ENCODE measurements at places on chromosomes 13 and 19. TPM values are rescaled to one million over a fixed set of nuclear protein-coding genes. Genes with fewer than 3 reads are reported as not detected.

ITGBL1 gene
- total RNA-seq: 37.1 TPM

- no peaks in the 10 kb centered on the region for H3K36me3 ChIP-seq
- peak; percentile 67 for DNase-seq
- 0 out of 2 replicates have a peak, but pooled peaks cover 6% of the 10 kb centered on the region for H3K4me1 ChIP-seq
- no peaks in the 10 kb centered on the region for H3K27me3 ChIP-seq
- H3K27ac ChIP-seq: no peak overlapping the region
These were observed 332.2 kb downstream of the MYO16 start for GRCh38 chr13:108961542-108962125.

GRCh38 chr19:1084024-1084868 is 10.9 kb downstream of the POLR2E start:
- H3K27me3 ChIP-seq: no peaks in the 10 kb centered on the region
- no peaks in the 10 kb centered on the region for H3K36me3 ChIP-seq
- H3K4me1 ChIP-seq: no peaks in the 10 kb centered on the region

TPGS1 gene
- 28.5 TPM for total RNA-seq

GRCh38 chr19:12777217-12778016 is 2.1 kb upstream of the HOOK2 start:
- peak overlapping the region; percentile 33 for H3K27ac ChIP-seq
- H3K27me3 ChIP-seq: no peaks in the 10 kb centered on the region
- H3K36me3 ChIP-seq: no peaks in the 10 kb centered on the region
- H3K4me1 ChIP-seq: peaks cover 36% of the 10 kb centered on the region
- H3K4me3 ChIP-seq: peak overlapping the region; percentile 68
- peak; percentile 89 for DNase-seq

DNA sequence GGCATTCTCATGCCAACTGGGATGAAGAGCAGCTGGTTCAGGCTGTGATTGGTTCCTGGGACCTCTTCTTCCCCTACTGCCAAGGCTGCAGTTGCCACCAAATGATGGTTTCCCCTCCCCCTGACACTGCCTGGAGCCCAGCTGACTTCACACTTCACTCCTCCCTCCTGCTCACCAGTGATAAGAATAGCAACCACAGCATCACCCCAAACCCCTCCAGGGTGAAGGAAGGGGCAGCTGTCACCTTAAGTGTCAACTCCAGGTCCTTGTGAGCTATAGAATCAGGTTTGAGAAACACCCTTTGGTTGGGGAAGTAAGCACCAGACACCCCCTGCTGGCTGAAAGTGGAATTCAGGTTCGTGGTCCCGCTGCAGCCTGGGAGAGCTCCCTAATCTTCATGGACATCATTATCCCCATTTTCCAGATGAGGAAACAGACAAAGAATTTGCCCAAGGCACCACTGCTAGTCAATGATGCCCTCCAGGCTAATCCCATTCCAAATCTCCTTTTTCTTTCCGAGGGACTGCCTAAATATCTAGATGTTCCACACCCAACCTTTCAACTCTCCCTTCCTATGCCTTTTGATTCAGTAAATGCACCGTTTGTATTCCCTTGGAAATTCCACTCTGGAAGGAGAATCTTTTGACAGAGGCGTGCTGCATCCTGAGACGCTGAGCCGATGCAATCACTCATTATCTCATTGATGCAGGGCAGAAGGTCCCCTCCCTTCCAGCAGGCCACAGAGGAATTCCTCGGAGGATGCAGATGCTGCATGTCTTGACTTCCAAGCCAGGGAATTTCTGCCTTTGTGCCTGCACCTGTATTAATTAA is 50.6 kb upstream of the UQCRFS1 start:
- H3K4me3 ChIP-seq: no peak overlapping the region
- H3K4me1 ChIP-seq: no peaks in the 10 kb centered on the region
- no peaks in the 10 kb centered on the region for H3K36me3 ChIP-seq
- 0 out of 2 replicates have a peak, but pooled peaks cover under 1% of the 10 kb centered on the region for H3K27me3 ChIP-seq
- peak; percentile 35 for DNase-seq

DNA sequence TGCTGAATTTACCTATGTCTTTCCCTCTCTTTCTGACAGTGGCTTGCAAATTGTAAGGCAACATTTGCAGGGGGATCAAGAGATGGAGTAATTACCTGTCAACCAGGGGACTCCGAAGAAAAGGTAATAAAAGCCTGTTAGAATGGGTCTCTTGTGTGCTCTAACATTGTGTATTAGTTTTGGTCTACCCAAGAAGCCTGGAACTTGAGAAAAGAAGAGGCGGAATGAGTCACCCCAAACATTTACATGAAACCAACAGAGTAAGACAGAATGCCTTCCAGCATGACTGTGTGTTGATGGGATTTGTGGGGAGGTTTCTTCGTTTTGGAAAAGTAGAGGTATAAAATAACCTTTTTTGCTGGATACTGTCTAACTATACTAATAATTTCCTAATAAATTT is 36.7 kb downstream of the ZAR1L start:
- no peaks in the 10 kb centered on the region for H3K36me3 ChIP-seq
- H3K27ac ChIP-seq: no peak overlapping the region
- no peaks in the 10 kb centered on the region for H3K4me1 ChIP-seq
- DNase-seq: no peak

MIDN gene
- total RNA-seq: 41.8 TPM

PRSS57 gene
- not detected for total RNA-seq

CPB2 gene
- not detected for total RNA-seq

DNA sequence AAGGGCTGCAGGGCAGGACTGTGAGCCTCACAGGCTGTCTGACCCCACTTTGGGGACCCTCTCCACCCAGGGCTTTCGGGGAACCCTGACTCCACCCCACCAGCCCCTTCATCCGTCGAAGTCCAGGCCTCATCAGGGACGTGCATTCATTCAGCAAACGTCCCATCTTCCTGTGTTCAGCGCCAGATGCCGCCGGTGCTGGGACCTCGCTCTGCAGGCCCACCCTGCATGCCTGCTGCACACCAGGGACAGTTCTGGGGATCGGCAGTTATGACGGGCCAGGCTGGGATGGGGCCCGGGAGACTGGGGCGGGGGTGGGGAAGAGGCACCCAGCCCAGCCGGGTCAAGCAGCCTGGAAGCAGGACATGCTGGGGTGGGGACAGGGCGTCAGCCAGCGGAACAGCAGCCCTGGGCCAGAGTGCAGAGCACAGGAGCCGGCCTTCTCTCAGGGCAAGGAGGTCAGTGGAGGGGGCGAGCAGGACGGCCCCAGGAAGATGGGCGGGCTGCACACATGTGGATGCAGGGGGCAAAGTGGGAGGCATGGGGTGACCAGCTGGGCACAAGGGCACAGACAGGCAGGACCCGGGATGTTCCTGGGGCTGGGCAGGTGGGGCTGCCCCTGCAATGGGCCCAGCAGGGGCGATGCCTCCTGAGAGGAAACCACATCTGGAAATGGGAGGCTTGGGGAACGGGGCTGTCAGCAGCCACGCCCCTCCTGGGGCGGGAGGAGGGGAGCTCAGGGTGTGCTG is 5.1 kb downstream of the GAMT start:
- H3K4me3 ChIP-seq: no peak overlapping the region
- no peak for DNase-seq
- H3K27me3 ChIP-seq: no peaks in the 10 kb centered on the region
- no peaks in the 10 kb centered on the region for H3K36me3 ChIP-seq
- no peaks in the 10 kb centered on the region for H3K4me1 ChIP-seq

GRCh38 chr13:97743938-97744337 is 209.5 kb upstream of the IPO5 start:
- no peak overlapping the region for H3K27ac ChIP-seq
- H3K36me3 ChIP-seq: no peaks in the 10 kb centered on the region
- DNase-seq: no peak
- no peaks in the 10 kb centered on the region for H3K4me1 ChIP-seq
- no peak overlapping the region for H3K4me3 ChIP-seq

AMER2 gene
- total RNA-seq: not detected

GRCh38 chr13:100438059-100438788 is 150.4 kb downstream of the GGACT start:
- H3K27ac ChIP-seq: no peak overlapping the region
- H3K27me3 ChIP-seq: no peaks in the 10 kb centered on the region
- H3K36me3 ChIP-seq: no peaks in the 10 kb centered on the region
- H3K4me3 ChIP-seq: no peak overlapping the region
- no peak for DNase-seq
- H3K4me1 ChIP-seq: peaks cover 9% of the 10 kb centered on the region

DNA sequence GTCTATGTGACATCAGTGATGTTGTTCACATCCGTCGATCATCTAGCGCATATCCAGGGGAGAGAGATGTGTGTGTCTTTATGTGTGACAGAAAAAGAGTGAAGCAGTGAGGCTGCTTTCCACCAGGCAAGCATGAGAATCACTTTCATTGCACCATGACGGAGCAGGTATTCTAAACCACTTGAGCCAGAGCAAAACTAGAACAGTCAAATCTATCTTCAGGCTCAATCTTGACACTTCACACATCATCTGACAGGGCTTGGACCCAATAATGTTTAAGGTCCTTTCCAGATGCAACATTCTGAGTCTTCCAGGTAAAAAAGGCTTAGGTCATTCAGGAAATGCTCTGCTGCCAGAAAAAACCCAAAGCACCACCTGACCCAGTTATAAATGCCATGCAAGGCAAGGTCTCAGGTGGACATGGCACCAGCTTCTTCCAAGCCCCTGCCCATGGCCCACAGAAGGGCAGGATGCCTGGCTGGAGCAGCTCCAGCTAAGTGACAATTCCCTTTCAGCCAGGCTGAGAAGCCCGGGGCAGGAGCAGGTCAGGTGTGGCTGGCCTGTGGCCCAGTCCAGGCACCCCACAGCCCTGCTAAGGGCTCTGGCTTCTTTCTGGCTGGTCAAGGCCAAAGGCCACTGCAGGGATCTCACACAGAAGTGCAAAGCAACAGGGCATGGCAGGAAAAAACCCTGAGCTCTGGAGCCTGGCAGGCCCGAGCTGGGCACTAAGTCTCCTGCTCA is 5.0 kb downstream of the ELAVL1 start:
- peaks cover 29% of the 10 kb centered on the region for H3K4me1 ChIP-seq
- peaks cover 6% of the 10 kb centered on the region for H3K36me3 ChIP-seq
- no peak overlapping the region for H3K4me3 ChIP-seq
- no peak for DNase-seq
- H3K27me3 ChIP-seq: no peaks in the 10 kb centered on the region

GRCh38 chr19:12913011-12913561 is 6.0 kb downstream of the SYCE2 start:
- H3K27ac ChIP-seq: no peak overlapping the region
- no peaks in the 10 kb centered on the region for H3K27me3 ChIP-seq
- peak; percentile 44 for DNase-seq
- peaks cover 14% of the 10 kb centered on the region for H3K4me1 ChIP-seq

FTL gene
- total RNA-seq: 1,250 TPM

GRCh38 chr13:70666883-70667556 is 558.8 kb upstream of the KLHL1 start:
- no peak overlapping the region for H3K4me3 ChIP-seq
- H3K36me3 ChIP-seq: no peaks in the 10 kb centered on the region
- no peak for DNase-seq
- H3K27me3 ChIP-seq: no peaks in the 10 kb centered on the region

DNA sequence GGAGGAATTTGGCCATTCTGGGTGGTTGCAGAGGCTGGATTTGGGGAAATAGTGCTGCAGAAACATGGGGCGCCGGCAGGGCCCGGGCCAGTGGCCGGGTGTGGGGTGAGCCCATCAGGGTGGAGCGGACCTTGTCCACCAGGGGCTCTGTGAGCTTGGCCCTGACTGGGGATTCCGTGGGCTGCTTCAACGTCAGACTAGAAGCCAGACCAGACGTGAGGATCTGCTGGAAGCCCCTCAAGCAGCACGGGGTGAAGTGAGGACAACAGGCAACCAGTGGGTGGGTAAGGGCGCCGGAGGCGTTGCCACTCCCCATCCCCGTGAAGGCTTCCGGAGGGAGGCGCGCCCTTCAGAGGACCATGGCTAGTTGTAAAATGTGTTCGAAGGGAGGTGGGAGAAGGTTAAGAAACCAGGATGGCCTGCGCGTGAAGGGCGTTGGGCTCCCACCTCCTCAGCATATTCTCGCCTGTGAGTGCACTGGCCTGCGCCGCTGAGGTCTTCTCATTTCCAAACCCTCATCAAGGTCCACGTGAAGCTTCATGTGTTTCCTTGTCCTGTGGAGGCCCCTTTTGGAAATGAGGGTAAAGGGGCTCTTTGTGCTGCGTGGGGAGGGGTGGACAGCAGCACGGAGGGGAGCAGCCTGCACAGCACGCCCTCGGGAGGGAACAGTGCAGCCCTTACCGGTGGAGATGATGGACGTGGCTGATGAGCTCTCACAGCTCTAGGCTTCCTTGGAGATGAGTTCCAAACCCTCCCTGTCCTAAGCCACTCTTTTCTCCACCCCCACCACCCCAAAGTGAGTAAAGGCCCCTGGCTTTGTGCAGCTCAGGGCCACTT is 8.3 kb downstream of the TEX29 start:
- no peak overlapping the region for H3K4me3 ChIP-seq
- H3K36me3 ChIP-seq: no peaks in the 10 kb centered on the region
- H3K4me1 ChIP-seq: no peaks in the 10 kb centered on the region
- no peak overlapping the region for H3K27ac ChIP-seq

DNA sequence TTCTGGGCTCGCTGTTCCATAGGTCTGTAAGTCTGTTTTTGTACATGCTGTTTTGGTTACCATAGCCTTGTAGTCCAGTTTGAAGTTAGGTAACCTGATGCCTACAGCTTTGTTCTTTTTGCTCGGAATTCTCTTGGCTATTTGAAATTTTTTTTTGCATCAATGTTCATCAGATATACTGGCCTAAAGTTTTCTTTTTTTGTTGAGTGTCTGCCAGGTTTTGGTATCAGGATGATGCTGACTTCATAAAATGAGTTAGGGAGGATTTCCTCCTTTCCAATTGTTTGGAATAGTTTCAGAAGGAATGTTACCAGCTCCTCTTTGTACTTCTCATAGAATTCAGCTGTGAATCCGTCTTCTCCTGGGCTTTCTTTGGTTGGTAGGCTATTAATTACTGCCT is 397.8 kb upstream of the HTR2A start:
- no peak for DNase-seq
- no peaks in the 10 kb centered on the region for H3K27me3 ChIP-seq
- H3K27ac ChIP-seq: no peak overlapping the region
- peaks cover 27% of the 10 kb centered on the region for H3K4me1 ChIP-seq
- H3K4me3 ChIP-seq: no peak overlapping the region
- no peaks in the 10 kb centered on the region for H3K36me3 ChIP-seq

RASL11A gene
- total RNA-seq: 59.7 TPM

DNA sequence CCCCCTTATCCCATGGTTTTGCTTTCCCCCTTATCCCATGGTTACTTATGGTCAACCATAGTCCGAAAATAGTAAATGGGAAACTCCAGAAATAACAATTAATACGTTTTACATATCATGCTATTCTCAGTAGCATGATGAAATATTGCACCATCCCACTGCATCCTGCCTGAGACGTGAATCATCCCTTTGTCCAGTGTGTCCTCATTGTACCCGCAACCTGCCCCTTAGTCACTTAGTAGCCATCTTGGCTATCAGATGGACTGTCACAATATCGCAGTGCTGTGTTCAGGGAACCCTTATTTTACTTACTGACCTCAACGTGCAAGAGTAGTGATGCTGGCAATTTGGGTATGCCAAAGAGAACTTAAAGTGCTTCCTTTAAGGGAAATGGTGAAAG is 10.5 kb upstream of the NBEA start:
- H3K4me1 ChIP-seq: peaks cover 21% of the 10 kb centered on the region
- H3K4me3 ChIP-seq: no peak overlapping the region
- DNase-seq: peak; percentile 6
- no peaks in the 10 kb centered on the region for H3K36me3 ChIP-seq
- H3K27ac ChIP-seq: no peak overlapping the region

APOC4 gene
- not detected for total RNA-seq

CEACAM6 gene
- 7.1 TPM for total RNA-seq

CD22 gene
- not detected for total RNA-seq

GRCh38 chr13:29957320-29957719 is 106.9 kb upstream of the UBL3 start:
- H3K27ac ChIP-seq: no peak overlapping the region
- no peak overlapping the region for H3K4me3 ChIP-seq
- H3K4me1 ChIP-seq: no peaks in the 10 kb centered on the region
- DNase-seq: no peak
- peaks cover 7% of the 10 kb centered on the region for H3K27me3 ChIP-seq

- H3K27ac ChIP-seq: no peak overlapping the region
- H3K4me1 ChIP-seq: no peaks in the 10 kb centered on the region
- DNase-seq: no peak
- no peaks in the 10 kb centered on the region for H3K36me3 ChIP-seq
- no peaks in the 10 kb centered on the region for H3K27me3 ChIP-seq
These were observed 1224.4 kb downstream of the EFNB2 start for GRCh38 chr13:105311094-105311493.
